ENCODE measurements at places on chromosomes 2 and 18.

GRCh38 chr2:49286726-49287125, 132.4 kb upstream of the FSHR start:
- no peak for DNase-seq

- no peak for DNase-seq
These were observed 127.5 kb downstream of the RDH14 start for GRCh38 chr2:18432999-18433398.

DNA sequence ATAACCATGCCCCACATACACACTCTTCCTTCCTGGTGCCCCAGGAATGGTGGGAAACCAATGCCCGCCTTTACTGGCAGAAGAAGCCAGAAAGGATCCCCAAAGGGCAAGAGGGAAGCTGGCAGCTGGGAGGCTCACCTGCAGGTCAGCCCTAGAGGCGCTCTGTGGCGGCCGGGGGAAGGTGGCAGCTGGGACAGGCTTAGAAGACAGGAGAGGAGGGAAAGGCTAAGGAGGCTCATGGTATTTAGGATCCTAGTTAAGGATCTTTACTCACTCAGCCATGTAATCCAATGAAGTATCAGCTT, 23.8 kb downstream of the ADRA2B start:
- no peak for DNase-seq

GRCh38 chr2:239781454-239781853, 243.7 kb downstream of the NDUFA10 start:
- no peak for DNase-seq

DNA sequence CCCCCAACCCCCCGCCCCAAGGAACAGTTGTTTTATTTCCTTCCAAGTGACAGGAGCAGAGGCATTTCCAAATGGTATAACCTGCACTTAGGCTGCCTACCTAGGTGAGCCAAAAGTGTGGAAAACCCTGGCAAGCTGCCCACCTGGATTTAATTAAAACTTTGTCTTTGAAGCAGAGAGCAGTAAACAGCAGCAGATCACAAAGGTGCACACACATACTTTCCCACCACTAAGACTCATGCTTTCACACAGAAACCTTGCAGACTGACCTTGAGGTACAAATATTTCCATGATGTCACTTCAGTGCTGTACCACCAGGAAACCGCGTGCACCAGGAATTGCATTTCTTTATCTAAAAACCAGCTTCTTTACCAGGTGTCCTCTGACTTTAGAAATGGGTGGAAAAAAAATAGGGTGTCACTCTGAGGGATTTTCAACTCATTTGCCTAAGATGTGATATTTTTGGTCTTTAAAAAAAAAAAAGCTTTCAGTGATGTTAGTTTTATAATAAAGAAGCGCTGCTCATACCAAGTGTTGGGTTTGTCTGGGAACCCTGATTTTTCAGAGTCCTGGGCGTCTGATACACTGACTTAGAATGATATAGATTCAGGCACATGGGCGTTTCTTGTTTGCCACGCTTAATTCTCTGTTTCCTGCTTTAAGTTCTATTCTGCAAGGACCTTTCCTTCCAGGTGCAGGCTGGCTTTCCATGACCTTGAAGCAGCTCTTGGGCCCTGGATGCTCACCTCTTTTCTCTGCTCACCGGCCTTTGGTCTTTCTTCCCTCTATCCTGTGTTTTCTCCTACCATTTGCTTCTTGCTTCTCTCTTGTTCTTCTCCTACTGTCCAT, 70.7 kb upstream of the BCL2L11 start:
- no peak for DNase-seq

DNA sequence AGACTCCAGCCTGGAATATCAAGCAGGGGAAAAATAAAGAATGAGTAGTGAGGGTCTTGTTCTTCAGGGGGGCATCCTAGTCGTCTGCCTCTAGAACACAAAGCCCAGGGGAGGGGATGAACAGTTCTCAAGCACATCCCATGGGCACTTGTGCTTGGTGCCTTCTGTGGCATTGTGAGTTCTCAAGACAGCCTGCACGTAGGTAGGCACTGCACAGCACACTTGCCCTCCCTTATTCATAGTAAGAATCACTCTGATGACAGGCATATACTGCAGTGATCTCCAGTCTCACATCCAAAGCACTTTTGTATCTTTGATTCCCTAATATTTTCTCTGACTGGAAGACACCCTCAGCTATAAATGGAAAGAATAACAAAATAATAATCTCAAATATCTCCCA, 104.7 kb upstream of the CNGA3 start:
- no peak for DNase-seq

DNA sequence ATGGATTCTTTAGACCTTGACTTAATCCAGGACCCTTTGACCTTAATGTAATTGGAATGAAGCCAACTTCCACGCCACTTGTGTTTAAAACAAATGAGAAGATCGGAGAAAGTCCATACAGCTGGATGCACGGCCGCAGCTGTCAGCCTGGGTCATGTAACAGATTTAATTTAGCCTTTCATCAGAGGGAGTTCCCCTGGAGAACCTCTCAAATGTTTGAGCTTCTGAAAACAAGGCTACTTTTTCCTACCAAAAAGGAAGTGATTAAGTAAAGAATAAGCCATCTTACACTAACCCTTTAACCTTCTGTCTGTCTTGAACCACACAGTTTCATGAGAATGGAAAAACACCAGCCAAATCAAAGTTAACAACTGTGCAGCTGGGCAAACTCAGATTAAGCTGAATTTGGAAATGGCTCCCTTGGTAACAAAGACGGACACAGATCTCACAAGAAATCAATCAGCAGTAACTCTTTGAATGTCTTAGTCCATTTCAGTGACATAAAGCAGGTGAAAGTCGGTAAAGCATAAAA, 103.6 kb downstream of the DOCK10 start:
- DNase-seq: no peak

DNA sequence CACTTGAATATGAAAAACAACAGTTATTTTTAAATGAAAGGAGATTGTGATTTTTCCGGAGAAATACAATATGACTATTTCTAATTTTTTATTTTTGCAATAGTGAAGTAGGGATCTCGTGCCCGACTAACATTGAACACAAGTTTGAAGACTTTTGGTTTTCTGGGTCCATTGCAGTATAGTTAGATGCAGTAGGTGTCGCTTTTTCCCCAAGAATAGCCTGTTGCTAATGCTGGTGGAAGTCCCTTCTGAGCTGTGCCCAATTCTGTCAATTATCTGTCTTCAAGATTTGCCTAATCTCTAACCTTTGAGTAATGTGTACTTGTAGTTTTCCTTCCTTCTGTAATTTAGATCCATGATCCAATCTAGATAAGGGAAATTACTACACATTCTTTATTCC, 36.5 kb downstream of the SEMA4F start:
- DNase-seq: peak; percentile 87

- no peak for DNase-seq
These were observed 3.3 kb upstream of the ANKRD39 start for GRCh38 chr2:96861074-96861473.

DNA sequence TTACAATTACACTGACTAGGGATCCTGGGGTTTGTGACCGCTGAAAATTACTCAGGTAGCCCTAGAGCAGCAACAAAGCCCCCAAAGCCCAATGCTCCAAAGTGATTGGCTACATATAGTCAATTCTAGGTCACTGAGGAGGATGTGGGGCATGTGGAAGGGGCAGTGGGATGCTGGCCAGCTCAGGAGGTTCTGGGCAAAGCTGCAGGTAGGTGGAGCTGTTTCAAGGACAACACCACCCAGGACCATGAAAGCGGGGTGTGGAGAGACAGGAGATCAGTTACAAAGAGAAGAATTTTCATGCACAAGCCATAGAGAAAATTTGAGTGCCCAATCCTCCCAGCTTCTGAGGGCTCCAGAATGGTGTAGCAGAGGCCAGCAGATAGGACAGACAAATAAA, 75.0 kb upstream of the CCDC85A start:
- DNase-seq: no peak

DNA sequence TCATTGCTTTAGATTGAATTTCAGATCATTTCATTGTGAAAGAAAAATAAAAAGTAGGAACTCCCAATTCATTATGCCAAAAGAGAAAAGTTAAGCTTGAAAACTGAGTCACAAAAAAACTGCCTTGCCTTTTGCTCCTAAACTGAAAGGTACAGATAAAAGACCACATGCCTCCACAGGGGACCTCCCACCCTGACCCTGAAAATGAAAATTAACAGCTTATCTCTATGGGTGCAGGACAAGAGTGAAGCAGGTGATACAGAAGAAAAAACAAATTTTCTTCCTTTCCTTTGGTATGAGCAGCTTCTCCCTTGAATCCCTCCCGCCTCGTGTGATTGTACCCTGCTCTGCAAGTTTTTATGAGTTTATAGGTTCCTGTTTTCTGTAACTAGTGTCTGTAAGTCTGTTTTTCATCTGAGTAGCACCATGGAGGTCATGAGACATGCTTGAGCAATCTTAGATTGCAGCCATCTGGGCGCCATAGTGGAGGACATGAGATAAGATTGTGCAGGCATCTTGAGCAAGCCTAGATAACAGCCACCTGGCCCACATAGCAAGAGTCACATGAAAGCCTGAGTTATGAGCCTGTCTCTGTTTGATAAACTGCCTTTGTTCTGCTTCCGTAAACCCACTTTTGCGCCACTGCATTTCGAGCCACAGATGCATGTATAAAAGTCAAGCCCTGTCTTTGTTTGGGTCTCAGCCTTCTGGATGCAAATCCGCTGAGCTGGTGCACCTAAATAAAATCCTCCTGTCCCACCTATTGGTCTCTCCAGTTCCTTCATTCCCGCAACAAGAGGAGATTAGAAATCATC, 56.2 kb upstream of the DYNC1I2 start:
- no peak for DNase-seq

DNA sequence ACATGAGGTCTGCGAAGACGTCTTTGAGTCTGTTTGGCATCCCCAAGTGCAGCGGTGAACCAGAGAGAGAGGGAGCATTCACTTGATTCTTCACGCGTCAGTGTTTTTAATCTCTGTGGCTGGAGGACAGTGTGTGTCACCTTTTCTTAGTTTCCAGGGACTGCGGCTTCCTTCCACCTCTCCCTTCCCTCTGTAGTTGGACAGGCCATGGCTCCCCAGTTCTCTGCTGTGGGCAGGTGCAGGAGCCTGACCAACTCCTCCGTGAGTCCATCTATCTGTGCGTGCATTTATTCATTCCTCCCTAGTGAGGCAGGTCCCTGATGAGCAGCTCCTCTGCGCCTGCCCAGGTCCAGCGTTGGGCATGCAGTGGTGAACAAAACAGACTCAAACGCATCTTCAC, 42.9 kb downstream of the AGAP1 start:
- no peak for DNase-seq

GRCh38 chr18:73826098-73826497, 321.5 kb downstream of the FBXO15 start:
- no peak for DNase-seq

GRCh38 chr2:194602750-194603149, 1054.3 kb upstream of the SLC39A10 start:
- no peak for DNase-seq

GRCh38 chr18:47915930-47916329, 14.5 kb downstream of the SMAD2 start:
- DNase-seq: no peak

- DNase-seq: no peak
These were observed 75.0 kb downstream of the SLC66A2 start for GRCh38 chr18:79876497-79876896.

GRCh38 chr18:24630346-24630880, 170.0 kb downstream of the HRH4 start:
- no peak for DNase-seq

- no peak for DNase-seq
These were observed 280.6 kb downstream of the NCKAP5 start for GRCh38 chr2:133287709-133288108.

DNA sequence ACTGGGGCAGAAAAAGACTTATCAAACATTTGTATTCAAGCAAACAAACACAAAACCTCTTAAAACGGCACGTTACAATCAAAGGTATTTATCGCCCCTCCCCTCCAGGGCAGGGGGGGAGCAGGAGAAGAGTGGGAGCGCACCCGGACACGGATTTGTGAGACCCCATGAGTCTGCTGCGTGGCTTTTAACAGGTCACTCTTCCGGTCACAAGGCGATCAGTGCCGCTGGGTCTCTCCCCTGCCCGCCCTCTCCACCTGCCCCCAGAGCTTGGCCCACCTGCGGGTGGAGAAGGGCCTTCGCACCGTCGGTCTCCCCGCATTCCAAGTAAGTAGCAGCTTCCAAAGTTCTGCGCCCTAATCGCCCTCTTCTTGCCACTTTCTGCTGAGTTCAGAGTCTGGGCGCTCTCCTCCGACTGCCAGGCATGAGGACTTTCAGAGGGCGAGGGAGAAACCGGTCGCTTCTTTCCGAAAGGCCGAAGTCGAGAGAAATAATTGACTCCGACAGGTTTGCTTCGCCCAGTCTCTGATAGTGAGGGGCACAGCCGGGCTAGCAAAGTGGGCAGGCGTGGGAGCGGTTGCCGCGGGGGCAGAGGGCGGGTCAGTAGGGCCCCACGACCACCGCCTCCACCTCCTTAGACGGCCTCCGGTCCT, 800 bp downstream of the RPRM start:
- no peak for DNase-seq

DNA sequence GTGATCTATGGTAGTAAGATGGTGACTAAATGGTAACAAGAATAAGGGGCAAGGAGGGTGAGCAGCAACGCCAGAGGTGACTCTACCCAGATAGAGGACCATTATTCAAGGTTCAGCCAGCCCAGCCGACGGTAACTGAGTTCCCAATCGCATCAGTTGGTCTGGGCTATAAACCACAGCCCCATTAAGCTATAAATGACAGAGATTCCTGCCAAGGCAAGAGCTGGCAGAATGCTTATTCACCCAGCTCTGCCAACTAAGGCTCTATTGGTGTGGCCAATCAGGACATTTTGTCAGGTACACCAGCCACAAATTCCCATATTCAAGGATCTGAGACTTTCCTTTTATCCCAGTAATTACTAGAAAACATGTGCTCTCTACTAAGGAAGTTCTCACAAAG, 3.6 kb downstream of the CHN1 start:
- no peak for DNase-seq

DNA sequence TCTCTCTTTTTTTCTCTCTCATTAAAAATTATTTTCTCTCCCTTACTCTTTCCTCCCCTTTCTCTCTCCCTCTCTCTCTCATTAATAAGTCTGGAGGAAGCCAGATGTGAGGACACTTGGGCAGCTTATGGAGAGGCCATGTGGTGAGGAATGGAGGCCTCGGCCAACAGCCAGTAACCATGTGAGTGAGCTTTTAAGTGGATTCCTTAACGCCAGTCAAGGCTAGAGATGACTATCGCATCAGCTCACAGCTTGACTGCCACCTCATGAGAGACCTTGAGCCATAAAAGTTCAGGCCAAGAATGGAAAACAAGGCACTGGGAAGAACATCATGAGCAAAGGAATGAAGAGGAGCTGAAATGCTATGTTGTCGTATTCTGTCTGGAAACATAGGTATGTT, 39.1 kb downstream of the ETAA1 start:
- DNase-seq: no peak

GRCh38 chr2:39370101-39370500, 67.0 kb downstream of the MAP4K3 start:
- no peak for DNase-seq

DNA sequence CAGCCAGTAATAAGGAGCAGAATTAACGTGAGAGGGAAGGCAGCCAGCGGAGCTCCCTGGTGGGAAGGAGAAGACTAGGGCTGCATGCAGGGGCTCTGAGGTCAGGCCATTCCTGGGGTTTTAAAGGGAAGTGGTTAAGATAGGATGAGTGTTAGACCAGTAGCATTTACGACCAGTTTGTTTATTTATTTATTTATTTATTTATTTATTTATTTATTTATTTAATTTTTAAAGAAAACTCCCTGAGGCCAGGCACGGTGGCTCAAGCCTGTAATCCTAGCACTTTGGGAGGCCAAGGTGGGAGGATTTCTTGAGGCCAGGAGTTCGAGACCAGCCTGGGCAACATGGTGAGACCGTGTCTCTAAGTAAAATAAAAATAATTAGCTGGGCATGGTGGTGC, 152.8 kb downstream of the FHOD3 start:
- DNase-seq: no peak

GRCh38 chr2:170140561-170140960, 37.4 kb upstream of the MYO3B start:
- DNase-seq: no peak

All from inflammatory macrophage treated with lipopolysaccharide for 1 hour (primary cell).